GM13976 (cell line): ENCODE measurements at places on chromosomes 1 and 21.

GRCh38 chr1:235147269-235147668 lies 13.8 kb downstream of the RBM34 start:
- DNase-seq = no peak

DNA sequence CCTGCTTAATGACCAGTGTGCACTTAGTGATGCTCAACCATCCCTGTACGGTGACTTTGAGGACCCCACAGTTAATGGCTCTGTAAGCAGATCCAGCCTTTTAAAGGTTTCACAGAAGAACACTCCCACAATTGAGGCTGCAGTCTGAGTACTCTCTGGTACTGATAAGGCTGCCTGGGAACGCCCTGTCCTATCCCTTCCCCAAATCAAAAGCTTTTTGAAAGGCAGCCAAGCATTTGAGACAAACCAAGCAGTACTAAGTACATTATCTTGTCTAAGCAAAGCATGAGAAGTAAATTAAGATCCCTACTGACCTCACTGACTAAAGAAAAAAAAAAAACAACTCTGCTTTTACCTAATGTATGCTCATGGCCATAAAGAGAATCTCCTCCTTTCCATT lies 60.7 kb downstream of the SH3GLB1 start:
- no peak for DNase-seq

- peak; percentile 53 for DNase-seq
These were observed 9.2 kb upstream of the CBR3 start for GRCh38 chr21:36125512-36126207.

DNA sequence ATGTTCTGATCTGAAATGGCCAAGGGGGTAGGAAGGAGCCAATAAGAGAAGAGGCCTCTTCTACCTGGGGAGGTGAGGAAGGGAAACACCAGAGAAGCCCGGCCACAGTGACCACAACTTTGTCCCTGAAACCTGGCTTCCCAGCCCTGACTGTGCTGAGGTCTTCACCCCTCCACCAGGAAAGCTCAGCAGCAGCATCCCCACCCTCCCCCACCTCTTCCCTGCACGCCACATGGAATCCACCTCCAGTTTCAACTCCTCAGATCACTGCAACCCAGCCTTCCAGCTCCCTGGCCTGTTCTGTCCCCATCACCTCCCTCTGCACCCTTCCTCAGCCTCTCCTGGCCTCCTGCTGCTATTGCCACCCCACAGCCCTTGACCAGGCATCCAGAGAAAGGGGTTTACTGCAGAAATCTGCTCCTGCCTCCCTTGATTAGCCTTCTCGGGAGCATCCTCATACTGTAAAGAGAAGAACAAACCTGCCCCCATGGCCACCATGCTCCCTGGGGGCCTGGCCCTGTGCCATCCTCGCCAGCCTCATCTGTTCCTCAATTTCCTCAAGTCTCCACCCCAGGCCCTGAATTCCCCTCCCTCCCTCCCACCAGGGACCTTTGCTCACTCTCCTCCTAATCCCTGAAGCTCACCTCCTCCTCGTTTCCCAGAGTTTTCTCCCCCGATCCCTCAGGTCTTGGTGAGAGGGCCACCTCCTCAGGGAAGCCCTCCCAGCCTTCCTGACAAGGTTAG lies 450.9 kb downstream of the MATN1 start:
- no peak for DNase-seq

DNA sequence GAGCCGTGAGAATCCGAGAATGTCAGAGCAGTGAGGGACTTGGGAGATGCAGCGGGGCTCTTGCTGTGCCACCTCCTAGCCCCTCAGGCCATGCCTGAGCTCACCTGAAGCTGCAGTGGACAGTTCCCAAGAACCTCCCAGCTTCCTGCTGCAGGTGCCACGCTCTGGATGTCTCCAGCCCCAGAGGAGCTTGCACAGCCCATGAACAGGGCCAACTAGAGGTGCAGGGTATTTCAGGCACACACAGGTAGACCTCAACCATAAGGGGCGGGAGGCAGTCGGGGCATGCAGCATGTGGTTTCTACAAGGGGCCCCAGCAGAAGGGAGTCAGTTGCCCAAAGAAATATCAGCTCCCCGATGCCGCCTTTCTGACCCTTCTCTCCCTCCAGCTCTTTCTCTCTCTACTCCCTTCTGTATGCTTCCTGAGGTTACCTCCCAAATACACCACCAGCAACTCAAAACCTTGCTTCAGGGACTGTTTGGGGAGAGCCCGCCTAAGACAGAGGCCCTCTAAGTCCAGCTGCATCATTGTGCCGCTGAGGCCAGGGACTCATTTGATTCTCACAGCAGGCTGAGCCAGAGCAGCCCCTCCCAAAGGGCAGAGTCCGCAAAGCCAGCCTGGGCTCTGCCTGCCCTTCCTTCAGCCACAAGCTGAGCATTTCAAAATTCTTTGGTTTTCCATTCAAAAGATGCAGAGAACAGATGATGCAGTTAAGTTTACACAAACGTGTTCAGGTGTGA lies 209.8 kb downstream of the MATN1 start:
- no peak for DNase-seq

GRCh38 chr1:210125143-210125542 lies 107.5 kb upstream of the SERTAD4 start:
- DNase-seq = no peak

GRCh38 chr1:237556911-237557310 lies 333.8 kb downstream of the ZP4 start:
- no peak for DNase-seq

DNA sequence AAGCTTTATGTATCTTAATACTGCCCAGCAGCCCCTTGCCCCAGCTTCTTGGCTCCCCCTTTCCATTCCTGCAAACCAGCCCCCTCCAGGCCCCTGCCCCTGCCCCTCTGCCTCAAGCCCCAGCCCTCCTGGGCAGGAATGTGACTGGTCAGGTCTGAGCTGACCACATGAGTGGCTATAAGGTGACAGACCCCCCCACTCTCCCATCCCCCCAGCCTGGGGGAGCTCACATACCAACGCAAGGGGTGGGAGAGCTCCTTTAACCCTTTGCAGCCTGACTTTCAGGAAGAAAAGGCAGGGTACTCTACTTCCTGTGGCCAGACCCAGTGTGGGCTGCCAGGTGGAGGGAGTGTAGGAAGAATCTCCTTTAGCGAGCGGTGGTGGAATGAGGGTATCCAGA lies 33.2 kb downstream of the AHDC1 start:
- no peak for DNase-seq

DNA sequence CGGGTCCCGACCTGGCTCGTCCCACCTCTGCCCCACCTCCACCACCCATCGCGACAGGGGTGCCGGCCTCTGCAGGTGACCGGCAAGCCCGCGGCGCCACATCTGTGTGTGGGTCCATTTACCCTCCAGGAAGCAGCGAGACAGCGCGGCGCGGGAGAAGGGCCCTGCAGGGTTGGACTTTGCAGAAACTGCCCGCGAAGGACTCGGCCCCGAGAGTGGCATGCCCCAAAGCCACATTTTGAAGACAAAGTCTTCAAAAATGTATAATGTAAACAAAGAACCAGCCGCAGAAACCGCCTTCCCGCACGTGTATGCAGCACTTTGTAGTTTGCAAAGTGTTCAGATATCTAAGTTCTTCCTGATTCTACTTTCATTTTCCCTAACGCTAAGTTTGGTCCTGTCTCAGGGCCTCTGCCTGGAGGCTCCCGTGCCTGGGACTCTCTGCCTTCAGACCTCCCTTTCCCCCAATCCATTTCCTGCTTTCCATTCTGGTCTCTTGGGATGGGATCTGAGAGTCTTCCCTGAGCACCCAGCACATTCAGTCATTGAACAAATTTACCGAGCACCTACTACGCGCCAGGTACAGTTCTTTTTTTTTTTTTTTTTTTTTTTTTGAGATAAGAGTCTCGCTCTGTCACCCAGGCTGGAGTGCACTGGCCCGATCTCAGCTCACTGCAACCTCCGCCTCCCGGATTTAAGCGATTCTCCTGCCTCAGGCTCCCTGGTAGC lies 524 bp upstream of the TMCO4 start:
- DNase-seq = peak; percentile 76

DNA sequence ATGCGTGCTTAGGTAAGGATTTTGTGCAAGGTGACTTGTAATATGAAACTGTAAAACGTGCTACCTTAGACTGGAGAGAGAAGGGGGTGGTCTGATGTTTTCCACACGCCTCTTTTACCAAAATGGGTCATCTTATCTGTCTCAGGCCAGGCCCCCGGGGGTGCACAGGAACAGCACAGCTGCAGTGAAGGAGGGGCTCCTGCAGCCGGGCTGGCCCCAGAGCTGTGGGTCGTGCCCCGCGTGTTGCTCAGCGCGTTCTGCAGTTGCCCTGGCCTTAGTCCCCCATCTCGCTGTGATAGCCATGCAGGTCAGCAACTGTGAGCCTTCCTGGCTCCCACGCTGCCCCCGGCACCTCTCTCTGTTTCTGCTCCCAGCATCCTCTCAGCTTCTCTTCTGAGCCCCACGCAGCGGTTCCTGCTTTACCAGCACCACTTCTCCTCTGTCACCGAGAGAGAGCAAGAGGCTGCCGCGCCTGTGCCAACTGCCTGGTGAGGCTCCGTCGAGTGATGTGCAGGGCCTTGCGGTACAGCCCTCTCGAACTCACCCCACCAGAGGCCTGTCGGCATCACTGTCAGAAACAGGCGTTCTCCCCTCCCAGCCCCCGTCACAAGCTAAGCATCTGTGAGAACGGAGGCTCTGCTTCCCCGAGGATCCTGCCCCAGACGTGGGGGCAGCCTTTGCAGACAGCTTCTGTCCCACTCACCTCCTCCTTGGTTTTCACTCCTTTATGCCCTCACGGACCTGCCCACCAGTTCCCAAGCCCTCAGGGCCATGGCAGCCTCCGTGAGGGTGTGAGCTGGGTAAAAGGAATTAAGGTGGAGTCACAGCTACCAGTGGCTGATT lies 73.3 kb downstream of the ADARB1 start:
- DNase-seq = no peak

DNA sequence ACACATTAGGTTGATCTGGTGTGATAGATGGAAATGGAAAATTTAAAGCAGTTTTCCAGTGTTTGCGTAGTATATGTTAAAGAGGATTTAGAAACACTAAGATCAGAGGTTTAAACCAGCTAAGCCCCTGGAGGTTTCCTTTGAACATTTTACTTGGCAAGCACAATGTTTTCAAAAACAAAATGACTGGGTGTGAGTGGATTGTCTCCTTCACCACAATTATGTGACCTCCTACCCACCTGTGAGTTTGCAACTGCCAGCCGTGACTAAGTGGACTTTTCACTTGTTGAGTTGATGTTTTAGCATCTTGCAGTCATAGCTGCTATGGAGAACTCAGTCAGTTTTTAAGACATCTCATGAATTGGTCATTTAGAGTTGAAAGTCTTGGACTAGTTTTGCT lies 4.7 kb downstream of the CCDC190 start:
- no peak for DNase-seq
